ENCODE measurements at places on chromosomes 11 and 22.

DNA sequence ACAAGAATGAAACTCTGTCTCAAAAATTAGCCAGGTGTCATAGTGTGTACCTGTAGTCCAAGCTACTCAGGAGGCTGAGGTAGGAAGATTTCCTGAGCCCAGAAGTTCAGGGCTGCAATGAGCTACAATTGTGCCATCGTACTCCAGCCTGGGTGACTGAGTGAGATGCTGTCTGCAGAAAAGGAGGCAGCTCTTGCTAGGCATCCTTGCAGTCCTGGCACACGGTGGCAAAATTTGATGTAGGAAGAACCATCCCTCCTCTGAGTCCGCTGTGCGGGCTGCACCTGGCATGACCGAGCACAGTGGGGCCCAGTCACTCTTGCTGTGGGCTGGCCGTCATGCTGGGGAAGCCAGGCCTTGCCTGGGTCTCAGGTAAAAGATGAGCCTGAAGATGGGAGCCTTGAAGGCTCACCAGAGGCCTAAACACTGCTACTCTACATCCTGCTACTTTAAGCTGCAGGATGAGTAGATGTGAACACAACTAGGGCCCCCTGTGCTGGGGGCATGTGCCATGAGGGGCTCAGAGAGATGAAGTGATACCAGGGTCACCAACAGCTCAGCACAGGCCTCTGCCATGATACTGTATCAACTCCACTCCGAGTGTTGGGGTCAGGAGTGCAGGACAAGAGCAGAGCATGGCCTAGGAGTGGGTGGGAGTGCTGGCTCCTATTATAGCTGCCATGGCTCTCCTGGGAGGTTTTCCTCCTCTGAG is 18.6 kb downstream of the CDC45 start:
- no peak for DNase-seq

GRCh38 chr11:128731041-128731663 is 37.3 kb downstream of the FLI1 start:
- DNase-seq: no peak

GRCh38 chr11:72724021-72724551 is 28.1 kb downstream of the ARAP1 start:
- no peak for DNase-seq

GRCh38 chr22:29069463-29069862 is 3.4 kb upstream of the KREMEN1 start:
- no peak for DNase-seq

DNA sequence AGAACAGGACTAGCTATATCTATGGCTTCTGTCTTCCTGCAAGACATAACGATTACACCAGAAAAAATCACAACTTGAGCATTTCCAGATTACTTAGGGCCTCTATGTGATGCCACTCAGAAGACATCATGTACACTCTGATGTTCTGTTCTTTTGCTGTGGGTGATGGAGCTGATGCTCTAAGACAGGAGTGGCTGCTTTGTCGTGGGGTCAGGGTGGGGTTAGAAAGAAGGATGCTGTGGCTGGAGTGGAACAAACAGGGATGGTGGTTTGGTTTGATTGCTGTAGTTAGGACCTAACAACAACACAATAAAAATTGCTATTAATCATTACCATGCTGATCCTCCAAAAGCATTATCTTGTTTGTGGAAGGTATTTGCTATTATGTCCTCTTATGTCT is 120.3 kb upstream of the ARHGAP20 start:
- DNase-seq: no peak

DNA sequence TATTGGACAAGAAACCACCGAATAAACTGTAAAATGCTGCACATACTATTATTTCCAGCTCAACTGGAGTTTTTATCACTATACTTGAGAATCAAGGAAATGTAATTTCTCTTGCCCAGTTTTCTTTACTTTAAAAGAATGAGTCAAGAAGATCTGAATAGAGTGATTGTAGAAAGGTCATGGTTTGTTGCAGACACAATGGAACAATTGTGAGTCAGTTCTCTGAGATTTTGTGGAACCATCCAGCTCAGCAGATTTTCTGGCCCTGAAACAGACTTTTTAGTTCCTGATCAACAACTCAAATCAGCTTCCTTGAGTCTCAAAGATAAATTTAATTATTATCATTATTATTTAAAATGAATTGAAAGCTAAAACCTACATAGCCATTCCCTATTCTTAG is 1.3 kb downstream of the TCN1 start:
- DNase-seq: no peak
